ENCODE measurements at places on chromosomes 16 and 17. TPM values are rescaled to one million over a fixed set of nuclear protein-coding genes. Genes with fewer than 3 reads are reported as not detected.

- H3K4me1 ChIP-seq = no peaks in the 10 kb centered on the region
- H3K27ac ChIP-seq = no peak within 1 kb of the TSS
- DNase-seq = no peak
- no peaks in the 10 kb centered on the region for H3K27me3 ChIP-seq
- H3K36me3 ChIP-seq = no peaks in the 10 kb centered on the region
- no peak within 1 kb of the TSS for H3K4me3 ChIP-seq
Observed at GRCh38 chr16:20327444-20328041, at the start of gene GP2. GP2 (minus strand) TSS chr16:20327513; CDS start chr16:20326431, 1,082 bp downstream.

DNA sequence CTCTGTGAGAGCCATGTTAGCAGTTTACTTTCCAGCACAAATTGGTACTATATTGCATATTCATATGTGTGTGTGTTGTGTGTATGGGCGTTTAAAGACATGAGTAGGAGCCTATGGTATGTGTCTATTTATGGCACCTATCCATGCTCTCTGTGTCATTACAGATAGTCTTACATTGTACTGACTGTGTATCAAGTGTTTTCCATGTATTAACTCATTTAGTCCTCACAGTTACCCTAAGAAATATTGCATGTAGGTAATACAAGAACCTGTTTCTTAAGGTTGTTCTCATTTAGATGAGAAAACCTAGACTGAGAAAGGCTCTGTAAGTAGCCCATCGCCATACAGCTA lies 1.6 kb downstream of the ALG1 start:
- H3K27me3 ChIP-seq = no peaks in the 10 kb centered on the region
- no peaks in the 10 kb centered on the region for H3K4me1 ChIP-seq

- H3K4me3 ChIP-seq = no peak overlapping the region
- H3K36me3 ChIP-seq = no peaks in the 10 kb centered on the region
- H3K27ac ChIP-seq = no peak overlapping the region
Observed at GRCh38 chr16:73192232-73192894, 144.4 kb upstream of the ZFHX3 start.

DNA sequence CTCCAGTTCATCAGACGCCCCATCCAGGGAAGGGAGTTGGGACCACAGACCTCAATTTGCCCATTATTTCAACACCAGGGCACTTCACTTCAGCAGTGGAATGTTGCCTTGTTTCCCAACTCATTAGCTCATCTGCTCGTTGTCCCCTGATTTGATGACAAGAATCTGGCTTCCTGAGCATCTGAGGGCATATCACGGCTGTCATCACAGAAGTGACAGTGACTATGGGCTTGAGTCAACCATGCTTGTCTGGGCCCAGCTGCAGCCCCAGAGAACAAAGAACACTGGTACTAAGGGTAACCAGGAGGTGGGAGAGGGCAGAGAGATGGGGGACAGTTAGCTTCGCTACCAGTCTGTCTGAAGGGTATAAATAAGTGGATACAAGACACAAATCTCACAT lies 266.0 kb upstream of the SDK2 start:
- no peak for DNase-seq
- no peaks in the 10 kb centered on the region for H3K27me3 ChIP-seq
- no peaks in the 10 kb centered on the region for H3K4me1 ChIP-seq
- H3K4me3 ChIP-seq = no peak overlapping the region
- H3K27ac ChIP-seq = no peak overlapping the region

- H3K4me3 ChIP-seq = no peak overlapping the region
- no peaks in the 10 kb centered on the region for H3K4me1 ChIP-seq
- DNase-seq = no peak
- no peaks in the 10 kb centered on the region for H3K36me3 ChIP-seq
- H3K27ac ChIP-seq = no peak overlapping the region
Observed at GRCh38 chr17:77288115-77288619, 147.4 kb downstream of the SEC14L1 start.

GRCh38 chr17:3957735-3958599 lies 6.3 kb downstream of the ATP2A3 start:
- no peak for DNase-seq
- H3K4me3 ChIP-seq = no peak overlapping the region
- no peaks in the 10 kb centered on the region for H3K36me3 ChIP-seq
- no peak overlapping the region for H3K27ac ChIP-seq
- H3K27me3 ChIP-seq = no peaks in the 10 kb centered on the region

Gene HDAC5
- total RNA-seq = 82.6 TPM

Gene HS3ST4
- total RNA-seq = not detected

DNA sequence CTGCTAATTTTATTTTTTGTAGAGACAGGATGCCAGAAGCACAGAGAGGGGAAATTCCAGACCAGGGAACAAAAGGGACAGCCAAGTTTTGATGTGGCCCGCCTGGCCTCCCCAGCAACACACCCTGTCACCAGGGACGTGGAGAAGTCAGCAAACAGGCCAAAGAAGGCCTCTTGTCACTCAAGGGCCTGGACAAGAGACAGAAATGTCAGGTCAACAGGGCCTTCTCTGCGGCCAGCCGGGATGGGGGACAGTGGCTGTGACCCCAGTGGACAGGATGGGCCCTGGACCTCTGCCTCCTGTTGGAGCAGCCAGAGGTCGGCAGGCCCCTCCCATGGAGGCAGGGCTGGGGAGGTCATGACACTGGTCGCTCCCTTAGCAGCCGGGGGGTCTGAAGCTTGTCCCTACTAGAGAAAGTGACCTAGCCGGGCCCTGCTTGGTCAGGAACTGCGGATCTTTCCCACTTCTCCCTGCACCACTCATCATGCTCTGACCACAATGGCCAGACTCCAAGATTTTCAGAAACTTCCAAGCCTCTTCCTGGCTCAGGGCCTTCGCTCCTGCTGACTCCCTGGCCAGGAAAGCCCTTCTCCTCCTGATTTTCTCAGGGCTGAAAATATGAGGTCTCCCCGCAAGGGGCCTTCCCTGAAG lies 9.2 kb upstream of the TVP23A start:
- peak; percentile 90 for DNase-seq
- H3K4me1 ChIP-seq = no peaks in the 10 kb centered on the region
- no peaks in the 10 kb centered on the region for H3K36me3 ChIP-seq
- peak overlapping the region; percentile 92 for H3K27ac ChIP-seq
- no peak overlapping the region for H3K4me3 ChIP-seq
- H3K27me3 ChIP-seq = no peaks in the 10 kb centered on the region

- no peaks in the 10 kb centered on the region for H3K27me3 ChIP-seq
- H3K36me3 ChIP-seq = peaks cover 7% of the 10 kb centered on the region
- no peak for DNase-seq
- H3K4me3 ChIP-seq = no peak overlapping the region
- H3K27ac ChIP-seq = no peak overlapping the region
Observed at GRCh38 chr17:58493506-58493905, 5.3 kb upstream of the HSF5 start.

- H3K27me3 ChIP-seq = no peaks in the 10 kb centered on the region
- H3K36me3 ChIP-seq = no peaks in the 10 kb centered on the region
- no peak overlapping the region for H3K4me3 ChIP-seq
Observed at GRCh38 chr16:2507665-2508064, 6.1 kb upstream of the ATP6V0C start.

DNA sequence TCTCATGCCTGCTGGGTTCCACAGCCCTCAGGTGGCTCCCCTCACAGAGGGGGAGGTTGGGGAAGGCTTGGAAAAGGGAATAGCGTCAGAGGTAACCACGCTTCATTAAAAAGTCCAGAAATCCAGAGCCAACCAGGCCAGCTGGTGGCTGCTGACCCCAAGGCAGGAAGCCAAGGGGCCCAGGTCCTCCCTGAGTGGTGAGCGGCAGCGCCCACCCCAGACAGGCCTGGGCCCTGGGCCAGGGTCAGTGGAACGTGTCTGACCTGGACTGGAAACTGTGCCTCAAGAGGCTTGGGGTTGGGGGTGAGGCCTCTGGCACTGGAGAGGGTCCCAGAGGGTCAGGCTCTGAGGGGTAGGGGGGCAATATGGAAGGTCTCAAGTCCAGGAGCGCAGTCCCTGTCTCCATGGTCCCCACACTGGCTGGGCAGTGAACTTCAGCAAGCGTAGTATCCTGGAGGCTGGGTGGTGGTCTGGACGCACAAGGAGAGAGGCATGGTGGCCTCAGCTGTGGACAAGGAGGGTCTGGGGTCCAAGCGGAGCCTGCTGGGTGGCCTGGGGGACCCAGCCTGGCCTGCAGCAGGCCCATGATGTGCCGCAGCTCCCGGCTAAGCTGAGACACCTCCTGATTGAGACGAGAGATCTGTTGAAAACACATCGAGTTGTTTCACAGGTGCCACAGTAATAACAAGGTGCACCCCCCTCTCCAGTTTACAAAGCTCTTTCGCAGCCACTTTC lies 5.2 kb upstream of the RAB5C start:
- H3K4me1 ChIP-seq = no peaks in the 10 kb centered on the region
- DNase-seq = no peak
- no peaks in the 10 kb centered on the region for H3K36me3 ChIP-seq
- H3K27ac ChIP-seq = no peak overlapping the region
- H3K4me3 ChIP-seq = no peak overlapping the region

DNA sequence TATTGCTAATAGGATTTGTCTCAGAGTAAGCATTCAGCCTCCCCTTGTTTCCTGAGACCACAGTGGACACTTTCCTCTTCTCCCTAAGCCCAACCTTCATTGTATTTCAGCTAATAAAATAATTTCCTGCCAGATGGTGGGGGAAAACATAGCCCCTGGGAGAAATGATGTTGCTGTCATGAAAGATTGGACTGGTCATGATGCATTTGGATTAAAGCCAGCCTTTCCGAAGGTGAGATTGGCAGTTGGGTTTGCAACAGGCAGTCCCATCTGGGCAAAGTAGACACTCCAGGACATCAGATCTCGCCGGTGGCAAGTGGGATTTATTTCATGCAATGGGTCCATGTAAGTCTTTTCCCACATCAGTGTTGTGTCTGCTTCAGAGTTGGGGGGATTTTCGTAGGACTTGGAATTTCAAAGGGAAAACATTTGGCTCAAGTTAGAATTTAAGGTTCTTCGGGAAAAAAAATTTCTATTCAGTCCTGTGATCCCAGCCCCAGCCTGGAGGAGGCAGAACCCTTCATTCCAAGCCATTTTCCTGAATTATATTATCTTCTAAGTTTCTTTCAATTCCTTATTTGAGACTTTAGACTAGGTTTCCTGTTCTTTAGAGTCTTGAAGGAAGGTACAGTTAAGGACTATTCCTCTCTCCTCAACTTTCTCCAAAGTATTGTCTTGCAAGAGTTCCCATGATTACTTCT lies 391.7 kb downstream of the XYLT1 start:
- H3K4me3 ChIP-seq = no peak overlapping the region
- no peak overlapping the region for H3K27ac ChIP-seq
- H3K4me1 ChIP-seq = no peaks in the 10 kb centered on the region
- no peaks in the 10 kb centered on the region for H3K36me3 ChIP-seq

Gene CDH1
- 0.29 TPM for total RNA-seq

DNA sequence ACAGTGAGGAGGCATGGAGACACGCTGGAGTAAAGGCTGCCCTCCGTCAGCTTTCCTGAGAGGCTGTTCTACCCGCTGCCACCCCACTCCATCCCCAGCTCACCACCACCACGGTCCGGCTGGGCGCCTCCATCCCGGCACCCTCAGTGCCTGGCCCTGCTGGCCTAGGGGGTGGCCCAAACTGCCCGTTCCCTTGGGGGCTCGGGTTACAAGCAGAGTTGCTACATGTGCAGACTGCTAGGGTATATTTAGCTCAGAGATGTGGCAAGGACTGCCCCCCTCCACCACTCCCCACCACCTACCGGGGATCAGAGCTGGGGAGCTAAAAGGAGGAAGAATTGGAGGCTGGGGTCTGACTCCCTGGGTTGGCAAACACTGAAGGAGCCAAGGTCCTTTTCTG lies 4.1 kb downstream of the CACNB1 start:
- H3K27me3 ChIP-seq = no peaks in the 10 kb centered on the region
- no peak overlapping the region for H3K27ac ChIP-seq
- DNase-seq = no peak
- no peaks in the 10 kb centered on the region for H3K36me3 ChIP-seq

DNA sequence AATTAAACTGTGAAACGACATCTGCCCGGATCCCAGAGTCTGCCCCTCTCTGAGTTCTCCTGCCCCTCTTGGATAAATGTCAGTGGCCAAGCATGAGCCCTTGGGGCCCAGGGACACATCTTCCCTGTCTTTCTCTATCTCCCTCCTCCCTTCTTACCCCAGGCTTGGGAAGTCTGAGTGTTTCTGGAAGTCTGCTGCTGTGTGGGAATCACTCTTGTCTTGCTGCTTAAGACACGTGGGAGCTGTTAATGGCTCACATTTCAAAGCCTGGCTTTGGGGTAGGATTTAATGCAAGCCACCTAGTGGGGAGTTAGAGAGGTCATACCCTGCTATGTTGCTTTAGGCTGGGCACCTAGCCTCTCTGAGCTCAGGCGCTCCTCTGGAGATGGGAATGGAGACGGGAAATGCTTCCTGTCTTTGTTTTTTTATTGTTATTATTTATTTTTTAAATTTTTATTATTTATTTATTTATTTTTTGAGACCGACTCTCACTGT lies 218.5 kb upstream of the CIBAR2 start:
- no peak overlapping the region for H3K27ac ChIP-seq
- no peaks in the 10 kb centered on the region for H3K27me3 ChIP-seq
- H3K4me1 ChIP-seq = no peaks in the 10 kb centered on the region
- no peak overlapping the region for H3K4me3 ChIP-seq
- DNase-seq = no peak

Gene REXO5
- 1.1 TPM for total RNA-seq

DNA sequence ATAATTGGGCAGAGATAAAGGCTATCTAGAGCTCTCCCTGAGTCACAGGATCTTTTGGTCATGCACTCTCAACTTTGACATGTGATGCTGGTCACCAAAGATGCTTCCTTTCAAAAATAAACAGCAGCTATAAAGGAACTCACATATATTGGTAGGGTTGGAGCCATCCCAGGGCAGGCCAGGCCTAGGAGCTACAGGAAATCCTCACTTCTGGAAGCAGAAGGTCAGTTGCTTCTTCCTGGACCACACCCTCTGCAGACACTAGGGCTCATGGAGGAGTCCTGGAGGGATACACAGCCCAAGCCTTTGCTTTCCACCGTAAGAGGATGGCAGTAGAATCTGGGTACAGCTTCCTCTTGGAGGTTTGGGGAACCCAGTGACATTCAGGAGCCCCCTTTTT lies 24.6 kb downstream of the SOST start:
- H3K27ac ChIP-seq = no peak overlapping the region
- H3K36me3 ChIP-seq = no peaks in the 10 kb centered on the region
- peaks cover 3% of the 10 kb centered on the region for H3K4me1 ChIP-seq
- no peak for DNase-seq
- H3K4me3 ChIP-seq = no peak overlapping the region

Gene LPCAT2
- total RNA-seq = 17.6 TPM
